Endothelial cell of coronary artery (primary cell): ENCODE measurements at places on chromosomes 2 and 18. TPM values are rescaled to one million over a fixed set of nuclear protein-coding genes. Genes with fewer than 3 reads are reported as not detected.

HJURP gene
- total RNA-seq, result 7.9 and 19.0 TPM in 2 replicates

RNF103 gene
- 13.0 and 17.0 TPM in 2 replicates for total RNA-seq

TEX44 gene
- not detected in 2 replicates for total RNA-seq

ACKR3 gene
- 14.4 and 17.5 TPM in 2 replicates for total RNA-seq

SH2D6 gene
- total RNA-seq, result 0.27 and 0.28 TPM in 2 replicates

BMP10 gene
- not detected in 2 replicates for total RNA-seq

PCARE gene
- total RNA-seq, result under 0.01 TPM in 1 of 2 replicates, not detected in the other

CAPN14 gene
- total RNA-seq, result under 0.01 and 0.09 TPM in 2 replicates

HOXD12 gene
- total RNA-seq, result not detected in 2 replicates

ARHGAP28 gene
- 0.28 and 8.3 TPM in 2 replicates for total RNA-seq

SH3BP4 gene
- 37.5 and 48.5 TPM in 2 replicates for total RNA-seq

SP140 gene
- 0.28 TPM in 1 of 2 replicates, not detected in the other for total RNA-seq
